ENCODE measurements at places on chromosomes 2 and 18.

- DNase-seq = no peak
Measured at GRCh38 chr2:176854878-176855277, 357.7 kb upstream of the HNRNPA3 start.

- DNase-seq = no peak
Measured at GRCh38 chr2:222193328-222193983, 105.3 kb downstream of the PAX3 start.

GRCh38 chr18:64752707-64753106, 603.8 kb upstream of the LINC00305 start:
- DNase-seq = no peak

DNA sequence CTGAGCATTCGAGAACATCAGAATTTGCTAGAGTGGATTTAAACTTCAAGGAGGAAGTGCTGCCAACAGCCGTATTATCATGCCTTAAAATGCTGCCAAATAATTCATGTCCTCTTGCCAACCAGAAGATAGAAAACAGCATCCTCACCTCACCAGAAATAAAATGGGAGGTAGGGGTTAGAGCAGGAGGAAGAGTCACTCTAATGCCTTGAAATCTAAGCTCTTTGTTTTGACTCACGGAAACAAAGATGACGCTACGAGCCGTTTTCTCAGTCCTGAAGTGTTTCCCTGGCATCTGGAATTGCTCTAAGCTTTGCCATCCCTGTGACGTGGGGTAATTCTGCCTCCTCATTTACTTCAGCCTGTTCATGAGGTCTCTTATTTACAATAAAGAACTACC, 97.1 kb downstream of the PRPF40A start:
- no peak for DNase-seq

DNA sequence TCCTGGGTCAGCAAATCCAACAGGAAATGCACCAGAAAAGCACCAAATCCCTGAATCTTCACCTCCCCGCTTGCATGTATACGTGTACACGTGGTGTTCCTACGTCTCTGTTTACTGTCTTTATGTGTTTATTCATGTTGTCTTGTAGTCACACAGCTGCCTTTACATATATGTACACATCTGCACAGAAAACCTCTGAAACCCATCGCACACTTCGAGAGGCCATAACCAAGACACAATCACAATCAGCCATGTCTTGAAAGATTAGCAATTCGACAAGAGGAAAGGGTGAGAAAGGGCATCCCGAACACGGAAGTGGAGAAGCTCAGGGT, 98.1 kb downstream of the PLB1 start:
- no peak for DNase-seq

DNA sequence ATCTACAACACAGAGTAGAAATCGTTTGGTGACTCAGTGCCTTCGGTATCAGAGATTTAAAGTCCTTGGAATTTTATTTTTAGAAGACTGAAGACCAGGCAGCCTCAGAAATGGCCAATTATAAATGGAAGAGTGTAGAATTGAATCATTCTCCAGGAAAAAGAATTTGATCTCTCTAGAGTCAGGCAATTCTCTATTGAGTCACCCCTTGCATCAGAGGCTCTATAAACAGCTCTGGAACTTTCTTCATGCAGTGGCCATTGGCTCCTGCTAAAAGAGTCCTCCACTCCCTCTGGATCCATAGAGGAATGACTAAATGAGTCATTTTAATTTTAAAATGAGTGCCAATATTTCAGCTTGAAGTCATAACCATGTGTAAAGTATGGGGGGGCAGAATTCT, 816.2 kb downstream of the TDRD15 start:
- DNase-seq = no peak

GRCh38 chr18:34023471-34023870, 201.2 kb downstream of the NOL4 start:
- no peak for DNase-seq

DNA sequence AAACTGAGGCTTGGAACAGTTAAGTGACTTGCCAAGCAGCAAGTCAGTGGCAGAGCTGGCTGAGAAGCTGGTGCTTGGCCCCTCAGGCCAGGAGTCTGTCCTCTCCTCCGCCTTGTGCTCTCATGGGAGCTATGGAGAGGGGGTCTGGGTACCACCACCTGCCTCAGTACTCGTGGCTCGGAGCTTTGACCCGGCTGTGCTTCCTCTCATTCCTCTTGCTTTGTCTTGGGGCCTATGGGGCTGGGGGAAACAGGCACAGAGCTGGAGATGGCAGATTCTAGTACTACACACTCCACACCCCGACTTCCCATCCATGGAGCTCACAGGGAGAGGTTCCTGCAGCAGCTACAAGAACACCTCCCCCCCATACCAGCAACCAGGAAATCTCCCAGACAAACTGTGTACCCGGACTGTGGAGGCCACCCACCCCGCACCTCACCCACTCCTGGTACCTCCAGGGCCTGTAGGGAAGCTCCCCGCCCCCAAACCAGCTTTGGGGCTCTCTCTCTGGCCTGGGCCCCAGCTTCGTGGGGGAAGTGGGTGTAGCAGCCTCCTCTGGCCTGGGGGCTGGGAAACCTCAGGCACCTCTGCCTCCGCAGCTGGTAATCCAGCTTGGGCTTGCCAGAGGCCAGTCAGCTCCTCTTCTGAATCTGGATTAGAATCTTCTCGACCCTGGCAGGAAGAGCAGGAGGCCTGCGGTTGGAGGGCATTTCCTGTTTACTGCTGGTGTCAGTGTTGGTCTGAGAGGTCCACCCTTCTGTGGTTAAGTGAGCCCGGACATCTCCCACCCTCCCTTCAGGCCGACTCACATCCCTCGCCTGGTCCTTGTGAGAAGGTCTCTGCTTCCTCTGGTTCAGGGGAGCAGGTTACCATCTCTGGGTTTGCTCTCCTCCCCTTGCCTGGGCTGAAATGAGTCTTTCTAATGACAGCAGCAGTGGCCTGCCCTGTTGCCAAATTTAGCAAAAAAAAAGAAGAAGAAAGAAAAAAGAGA, 22.3 kb upstream of the RHOB start:
- peak; percentile 41 for DNase-seq

DNA sequence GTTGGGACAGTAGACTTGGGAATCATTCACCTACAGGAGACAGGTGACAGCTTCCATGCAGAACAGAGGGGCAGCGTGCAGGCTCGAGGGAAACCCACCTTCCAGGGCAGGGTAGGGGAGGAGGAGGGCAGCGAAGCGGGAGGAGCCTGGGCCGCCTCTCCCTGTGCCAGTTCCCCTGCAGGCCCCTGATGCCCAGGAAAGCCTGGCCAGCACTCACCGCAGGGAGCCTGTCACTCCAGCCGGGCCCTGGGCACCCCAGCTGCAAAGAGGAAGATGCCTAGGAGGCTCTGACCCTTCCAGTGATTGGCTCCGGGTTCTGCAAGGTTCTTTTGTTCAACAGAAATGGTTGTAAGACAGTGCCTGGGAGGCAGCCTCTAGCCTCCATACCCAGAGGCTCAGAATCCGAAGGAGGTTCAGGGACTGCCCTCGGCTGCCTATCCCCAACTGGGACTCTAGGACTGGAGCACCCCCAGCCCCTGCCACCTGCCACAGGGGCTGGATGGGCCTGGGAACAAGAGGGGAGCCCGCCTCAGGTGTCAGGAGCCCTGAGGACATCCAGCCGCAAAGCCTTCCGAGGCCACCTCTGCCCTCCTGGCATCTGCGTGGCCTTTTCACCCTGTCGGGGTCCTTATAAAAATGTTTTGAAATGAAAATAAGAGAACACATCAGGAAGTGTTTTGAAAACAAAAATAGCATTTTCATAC, 103.2 kb downstream of the PTGR3 start:
- no peak for DNase-seq

GRCh38 chr2:121648206-121649148, 785 bp downstream of the CLASP1 start:
- peak; percentile 60 for DNase-seq

DNA sequence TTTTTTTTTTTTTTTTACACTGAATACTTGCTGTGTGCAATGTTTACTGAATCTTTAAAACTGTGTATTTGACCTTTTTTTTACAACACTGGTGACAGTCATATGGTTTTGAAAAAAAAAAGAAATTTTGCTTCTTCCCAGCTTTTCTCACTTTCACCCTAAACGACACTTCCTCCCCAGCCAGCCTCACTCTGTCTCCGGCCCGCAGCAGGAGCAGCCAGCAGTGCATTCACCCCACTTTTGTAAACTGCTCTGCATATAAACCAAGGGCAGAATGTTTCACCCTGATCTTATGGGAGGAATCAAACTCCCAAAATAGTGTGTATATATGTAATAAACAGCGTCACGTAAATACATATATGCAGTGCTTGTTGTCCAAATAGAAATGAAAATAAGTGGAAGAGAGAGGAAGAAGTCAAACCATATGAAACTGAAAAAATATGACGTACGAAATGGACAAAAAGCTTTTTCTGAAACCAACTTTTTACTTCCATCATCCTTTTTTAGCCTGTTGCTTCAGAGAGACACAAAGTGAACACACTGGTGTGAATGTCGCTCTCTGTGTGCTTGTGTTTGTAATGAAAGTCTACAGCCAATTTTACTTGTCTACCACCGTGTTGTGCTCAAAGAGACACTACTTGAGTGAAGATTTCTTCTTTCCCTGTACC, 54.2 kb downstream of the ZCCHC2 start:
- DNase-seq = no peak

DNA sequence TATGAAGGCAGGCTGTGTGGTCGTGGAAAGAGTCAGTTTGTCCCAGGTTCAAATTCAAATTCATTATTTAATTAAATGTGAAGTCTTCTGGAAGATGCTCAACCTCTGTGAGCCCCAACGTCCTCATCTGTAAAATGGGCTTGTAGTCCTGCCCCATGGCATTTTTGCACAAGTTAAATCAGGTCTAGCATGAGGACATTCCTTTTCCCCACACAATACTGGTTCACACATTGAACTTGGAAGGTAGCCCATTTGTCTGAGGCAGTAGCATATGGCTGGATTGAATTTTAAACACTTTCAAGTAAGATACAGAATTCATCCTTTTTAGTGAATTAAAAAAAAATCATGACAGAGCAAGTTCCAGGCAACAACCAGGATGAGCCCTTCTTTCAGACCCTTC, 665.4 kb upstream of the HS6ST1 start:
- DNase-seq = no peak

DNA sequence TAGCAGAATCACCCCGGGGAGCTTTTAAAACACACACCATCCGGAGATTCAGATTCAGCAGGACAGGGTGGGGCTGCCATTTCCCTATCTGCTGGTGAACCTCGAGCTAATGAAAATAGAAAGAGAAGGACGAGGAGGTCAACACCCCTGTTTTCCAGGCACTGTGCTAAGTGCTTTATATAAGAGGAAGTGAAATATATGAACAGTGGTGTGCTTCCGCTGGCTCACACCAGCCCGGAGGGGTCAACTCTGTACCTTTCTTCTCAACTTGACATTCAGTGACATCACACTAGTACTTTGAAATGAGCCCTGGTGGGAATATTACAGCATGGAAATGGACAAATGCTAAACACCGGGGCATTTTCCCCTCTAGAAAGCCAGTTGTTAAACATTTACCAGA, 108.3 kb upstream of the LTBP1 start:
- no peak for DNase-seq

GRCh38 chr2:31271851-31272267, 37.9 kb downstream of the EHD3 start:
- DNase-seq = no peak

DNA sequence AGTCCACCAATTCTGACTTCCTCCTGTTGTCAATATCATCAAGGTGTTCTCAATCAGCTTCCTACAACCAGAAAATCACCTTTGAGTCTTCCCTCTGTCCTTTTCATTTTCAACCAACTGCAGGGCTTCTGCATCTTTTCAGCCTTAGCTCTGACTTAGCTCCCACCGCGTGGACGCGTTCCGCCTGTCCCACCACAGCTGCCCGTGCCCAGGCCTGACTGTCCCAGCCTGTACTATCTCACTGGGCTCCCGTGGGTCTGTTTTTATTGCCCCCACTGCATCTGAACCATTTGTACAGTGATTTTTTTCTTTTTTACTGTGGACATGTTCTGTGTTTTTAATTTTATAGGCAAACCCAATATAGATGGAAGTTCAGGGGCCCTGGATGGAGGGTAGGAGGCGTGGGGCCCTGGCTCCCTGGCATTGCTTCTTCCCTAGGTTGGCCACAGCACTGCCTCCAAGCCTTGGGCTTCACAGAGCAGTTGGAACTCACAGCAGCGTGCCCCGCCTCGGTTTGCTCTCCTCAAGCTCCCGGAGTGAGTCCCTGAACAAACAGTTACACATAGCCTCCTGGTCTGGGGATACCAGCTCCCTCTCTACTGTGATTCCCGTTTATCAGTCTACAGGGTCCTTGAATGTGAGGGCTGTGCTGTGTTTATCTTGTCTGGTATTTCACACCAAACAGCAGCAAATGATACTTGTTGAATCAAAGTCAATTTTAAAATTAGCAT, 280.6 kb upstream of the PXDN start:
- DNase-seq = no peak

- DNase-seq = no peak
Measured at GRCh38 chr2:240559286-240559685, 871 bp upstream of the DUSP28 start.

- peak; percentile 13 for DNase-seq
Measured at GRCh38 chr2:121746071-121746578, 9.3 kb upstream of the TSN start.

- DNase-seq = no peak
Measured at GRCh38 chr18:61637319-61637718, 255.5 kb downstream of the RNF152 start.
